Activated CD8-positive, alpha-beta memory T cell treated with anti-CD3 and anti-CD28 coated beads for 36 hours (primary cell): ENCODE measurements at places on chromosomes 7 and 10. TPM values are rescaled to one million over a fixed set of nuclear protein-coding genes. Genes with fewer than 3 reads are reported as not detected.

The SPAM1 gene
- total RNA-seq: not detected

The NXPH1 gene
- not detected for total RNA-seq

The GIMAP5 gene
- 60.1 TPM for total RNA-seq

The LDB3 gene
- not detected for total RNA-seq

The KIF20B gene
- 48.1 TPM for total RNA-seq

The IL2RA gene
- total RNA-seq: 1,215 TPM

The MRM2 gene
- total RNA-seq: 53.5 TPM

The AASS gene
- 1.4 TPM for total RNA-seq

The MRC1 gene
- not detected for total RNA-seq

The MKI67 gene
- 129 TPM for total RNA-seq

The LRRC61 gene
- 27.3 TPM for total RNA-seq

The FANK1 gene
- total RNA-seq: 0.63 TPM

The SPDYE6 gene
- total RNA-seq: not detected

The AKR1D1 gene
- not detected for total RNA-seq
